ENCODE measurements at places on chromosomes 7 and 10.

- DNase-seq = no peak
These were observed 93.3 kb downstream of the MGMT start for GRCh38 chr10:129560361-129560760.

- no peak for DNase-seq
These were observed 627.9 kb downstream of the PARD3 start for GRCh38 chr10:34187201-34187600.

- no peak for DNase-seq
These were observed 15.8 kb downstream of the MACC1 start for GRCh38 chr7:20201380-20201779.

GRCh38 chr10:23088609-23089008, 6.8 kb upstream of the MSRB2 start:
- DNase-seq = no peak

DNA sequence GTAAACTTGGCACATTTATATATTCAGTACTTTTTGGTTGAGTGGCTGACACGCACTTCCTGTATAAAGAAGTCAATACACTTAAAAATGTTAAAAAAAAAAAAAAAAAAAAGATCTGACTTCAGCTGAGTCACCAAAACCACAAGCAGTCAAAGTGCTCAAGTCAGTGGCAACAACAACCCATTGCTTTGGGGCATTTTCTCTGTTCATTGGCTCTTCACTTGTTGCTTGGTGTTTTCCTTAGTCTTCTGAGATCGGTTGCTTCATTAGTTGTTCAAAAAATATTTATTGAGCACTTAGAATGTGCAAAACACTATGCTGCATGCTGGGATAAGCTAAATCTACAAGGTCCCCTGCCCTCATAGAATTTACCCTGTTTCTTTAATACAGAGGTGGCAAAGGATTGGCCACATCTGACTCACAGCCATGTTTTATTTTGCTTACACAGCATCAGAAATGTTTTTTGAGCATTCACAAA, 63.7 kb downstream of the ZNRF2 start:
- DNase-seq = peak; percentile 43

- DNase-seq = no peak
These were observed 34.0 kb downstream of the MINDY4 start for GRCh38 chr7:30805081-30805691.

- no peak for DNase-seq
These were observed 275.7 kb downstream of the GPR37 start for GRCh38 chr7:124489925-124490324.

DNA sequence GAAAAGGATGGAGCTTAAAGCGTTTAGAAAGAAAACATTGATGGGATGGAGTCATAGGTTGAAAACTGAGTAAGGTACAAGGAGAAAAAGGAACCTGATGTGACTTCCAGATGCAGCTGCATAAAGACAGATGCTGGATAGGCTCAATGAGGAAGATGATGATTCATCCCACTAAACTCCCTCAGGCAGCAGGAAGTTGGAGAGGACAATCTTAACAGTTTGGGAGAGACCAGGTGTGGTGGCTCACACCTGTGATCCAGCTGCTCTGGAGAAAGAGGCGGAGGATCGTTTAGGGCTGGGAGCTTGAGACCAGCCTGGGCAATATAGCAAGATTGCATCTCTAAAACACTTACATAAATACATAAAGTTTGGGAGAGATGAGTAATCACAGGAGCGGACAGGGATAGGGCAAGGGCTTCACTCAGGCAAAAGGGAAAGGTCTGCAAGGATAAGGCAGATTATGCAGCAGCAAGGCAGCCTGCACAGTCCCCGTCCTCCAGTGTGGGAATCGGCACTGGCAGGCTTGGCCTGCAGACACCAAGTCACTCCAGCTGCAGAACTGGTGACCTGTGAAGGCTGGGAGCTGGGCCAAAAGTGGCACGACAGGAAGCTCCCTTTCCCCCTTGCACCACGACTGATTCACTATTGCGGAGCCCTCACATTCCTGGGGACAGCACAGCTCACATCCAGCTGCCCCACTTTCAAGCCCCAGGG, 438.5 kb downstream of the GRID1 start:
- no peak for DNase-seq

- peak; percentile 56 for DNase-seq
These were observed 9.7 kb downstream of the ATP6V0E2 start for GRCh38 chr7:149883452-149883861.

- no peak for DNase-seq
These were observed 3.6 kb downstream of the PRSS37 start for GRCh38 chr7:141837683-141838082.

- no peak for DNase-seq
These were observed 54.7 kb upstream of the SYPL1 start for GRCh38 chr7:106166651-106167342.

- no peak for DNase-seq
These were observed 175.2 kb upstream of the KCND2 start for GRCh38 chr7:120097774-120098173.

DNA sequence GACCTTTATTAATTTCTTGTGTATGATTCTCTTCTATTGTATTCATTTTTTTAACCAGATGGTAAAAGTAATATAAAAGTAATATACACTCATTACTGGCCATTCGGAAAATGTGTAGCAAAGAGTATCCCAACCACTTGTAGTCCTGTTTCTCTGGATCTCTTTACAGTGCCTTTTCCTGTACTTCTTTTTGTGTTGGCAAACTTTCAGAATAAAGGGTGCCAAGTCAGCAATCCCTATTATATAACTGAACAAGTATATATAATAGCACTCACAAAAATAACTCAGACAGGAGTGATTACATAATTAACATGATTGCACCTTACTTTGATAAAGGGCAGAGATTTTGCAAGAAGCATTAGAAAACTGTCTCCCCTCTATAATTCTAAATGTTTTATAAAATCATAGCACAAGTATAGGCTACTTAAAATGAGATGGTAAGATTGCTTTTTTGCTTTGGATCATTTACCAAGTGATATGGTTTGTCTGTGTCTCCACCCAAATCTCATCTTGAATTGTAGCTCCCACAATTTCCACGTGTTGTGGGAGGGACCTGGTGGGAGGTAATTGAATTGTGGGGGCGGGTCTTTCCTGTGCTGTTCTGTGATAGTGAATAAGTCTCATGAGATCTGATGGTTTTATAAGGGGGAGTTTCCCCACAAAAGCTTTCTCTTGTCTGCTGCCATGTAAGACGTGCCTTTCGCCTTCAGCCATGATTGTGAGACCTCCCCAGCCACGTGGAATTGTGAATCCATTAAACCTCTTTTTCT, 41.5 kb upstream of the EPC1 start:
- no peak for DNase-seq

GRCh38 chr7:56570968-56571367, 454.8 kb upstream of the NUPR2 start:
- DNase-seq = no peak

GRCh38 chr7:35258125-35258867, 4.4 kb upstream of the TBX20 start:
- no peak for DNase-seq

DNA sequence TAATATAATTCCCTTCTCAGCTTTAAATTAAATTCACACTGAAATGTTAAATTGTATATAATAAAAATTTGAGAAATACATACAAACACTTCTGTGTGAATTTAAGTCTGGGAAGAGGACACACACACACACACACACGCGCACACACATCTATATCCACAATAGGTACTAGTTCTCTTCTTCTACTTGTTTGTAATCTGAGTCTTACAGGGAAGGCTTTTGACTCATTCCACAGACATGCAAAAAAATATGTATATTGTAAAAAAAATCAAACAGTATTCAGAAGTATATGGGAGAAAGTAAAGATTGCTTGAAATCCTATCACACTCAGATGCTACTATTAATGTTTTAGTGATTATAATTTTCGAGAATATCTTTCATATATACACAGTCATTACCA, 276.2 kb downstream of the MDFIC start:
- no peak for DNase-seq

- DNase-seq = peak; percentile 14
These were observed 9.4 kb downstream of the HNRNPF start for GRCh38 chr10:43399320-43400310.

- no peak for DNase-seq
These were observed 9.0 kb downstream of the FAM204A start for GRCh38 chr10:118332948-118333710.

- peak; percentile 72 for DNase-seq
These were observed 7.5 kb upstream of the SH2D4B start for GRCh38 chr10:80530251-80530650.

- DNase-seq = peak; percentile 76
These were observed 3.0 kb downstream of the IKZF1 start for GRCh38 chr7:50307368-50308032.

- no peak for DNase-seq
These were observed 229.1 kb downstream of the PLXNA4 start for GRCh38 chr7:132347123-132347522.

DNA sequence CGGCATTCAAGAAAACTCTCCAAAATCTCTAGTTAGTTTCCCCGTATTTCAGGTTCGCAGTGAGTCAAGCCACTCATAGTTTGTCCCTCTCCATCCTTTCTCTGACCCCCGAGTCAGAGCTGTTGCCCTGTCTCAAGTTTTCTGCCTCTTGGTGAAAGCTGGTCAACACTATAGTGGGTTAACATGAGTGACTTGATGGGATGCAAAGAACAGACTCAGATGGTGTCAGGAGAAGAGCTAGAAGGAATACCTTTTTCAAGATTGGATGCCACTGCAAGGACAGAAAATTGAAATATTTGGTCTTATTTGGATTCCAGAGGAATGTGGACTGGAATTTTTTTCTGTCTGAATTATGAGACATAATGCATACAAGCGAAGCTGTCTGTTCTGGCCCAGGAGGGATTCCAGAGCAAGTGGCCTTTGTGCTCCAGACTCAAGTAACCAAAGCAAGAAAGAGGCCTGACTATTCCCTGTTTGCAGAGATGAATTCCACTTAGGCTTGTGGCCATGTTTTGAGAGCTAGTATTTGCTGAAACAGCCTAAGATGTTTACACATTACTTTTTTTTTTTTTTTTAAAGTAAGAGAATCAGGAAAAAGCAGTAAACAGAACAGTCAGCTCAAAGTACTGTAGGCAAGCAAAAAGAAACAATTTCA, 67.4 kb downstream of the VWC2 start:
- DNase-seq = no peak

DNA sequence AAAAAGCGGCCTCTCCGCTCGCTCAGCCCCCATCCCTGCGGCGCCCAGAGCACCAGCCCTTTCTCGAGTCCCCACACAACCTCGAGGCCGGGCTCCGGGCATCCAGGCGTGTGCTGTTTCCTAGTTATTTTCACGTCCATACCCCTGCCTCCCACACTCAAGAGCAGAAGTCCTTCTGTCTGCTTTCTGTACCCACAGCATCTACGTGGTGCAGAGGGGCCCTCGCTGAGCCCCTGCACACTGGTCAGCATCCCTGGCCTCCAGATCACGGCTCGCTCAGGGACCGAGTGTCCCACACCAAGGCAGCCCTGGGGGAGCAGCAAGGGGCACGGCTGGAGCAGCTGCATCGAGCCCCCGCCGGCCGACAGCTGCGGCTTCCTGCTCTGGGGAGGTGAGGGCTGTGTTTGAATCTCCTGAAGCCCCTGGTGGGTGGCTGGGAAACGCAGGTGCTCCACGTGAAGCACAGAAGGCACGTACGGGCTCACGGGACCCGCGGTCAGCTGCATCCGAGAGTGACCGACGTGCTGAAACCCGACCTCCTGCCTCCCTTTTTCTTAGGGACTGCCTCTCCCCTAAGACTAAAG, 333.1 kb downstream of the DNAJB6 start:
- DNase-seq = no peak

- no peak for DNase-seq
These were observed at the start of gene PLXNA4 for GRCh38 chr7:132575982-132576720. Gene PLXNA4, minus strand, starts transcription at chr7:132576470. Its CDS starts 67,777 bp downstream, at chr7:132508693.

- no peak for DNase-seq
These were observed 15.5 kb downstream of the DENND10 start for GRCh38 chr10:119119400-119119799.

- DNase-seq = no peak
These were observed 65.5 kb downstream of the PYROXD2 start for GRCh38 chr10:98349508-98349922.

GRCh38 chr7:17340655-17341054, 42.2 kb downstream of the AHR start:
- DNase-seq = no peak

GRCh38 chr10:102111276-102111675, 8.9 kb downstream of the LDB1 start:
- no peak for DNase-seq

DNA sequence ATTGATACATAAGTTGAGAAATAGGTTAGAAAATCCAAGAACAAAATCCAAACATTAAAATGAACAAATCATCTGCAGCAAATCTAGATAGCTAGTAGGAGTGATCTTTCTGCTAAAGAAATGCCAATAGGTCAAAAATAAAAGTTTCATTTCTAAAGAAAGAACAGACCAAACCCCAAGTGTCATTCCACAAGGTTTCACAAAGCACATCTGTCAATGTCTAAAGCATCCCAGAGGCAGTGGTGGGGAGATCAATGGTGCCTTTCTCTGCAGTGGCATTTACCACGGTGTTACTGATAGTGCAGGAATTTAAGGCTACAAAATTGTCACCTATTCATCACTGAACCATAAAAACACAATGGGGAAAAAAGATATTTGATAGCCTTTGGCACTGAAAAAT, 147.9 kb downstream of the PARD3 start:
- no peak for DNase-seq

GRCh38 chr10:16902606-16903005, 85.4 kb upstream of the RSU1 start:
- DNase-seq = peak; percentile 16

GRCh38 chr7:136956232-136956631, 87.8 kb downstream of the CHRM2 start:
- no peak for DNase-seq

DNA sequence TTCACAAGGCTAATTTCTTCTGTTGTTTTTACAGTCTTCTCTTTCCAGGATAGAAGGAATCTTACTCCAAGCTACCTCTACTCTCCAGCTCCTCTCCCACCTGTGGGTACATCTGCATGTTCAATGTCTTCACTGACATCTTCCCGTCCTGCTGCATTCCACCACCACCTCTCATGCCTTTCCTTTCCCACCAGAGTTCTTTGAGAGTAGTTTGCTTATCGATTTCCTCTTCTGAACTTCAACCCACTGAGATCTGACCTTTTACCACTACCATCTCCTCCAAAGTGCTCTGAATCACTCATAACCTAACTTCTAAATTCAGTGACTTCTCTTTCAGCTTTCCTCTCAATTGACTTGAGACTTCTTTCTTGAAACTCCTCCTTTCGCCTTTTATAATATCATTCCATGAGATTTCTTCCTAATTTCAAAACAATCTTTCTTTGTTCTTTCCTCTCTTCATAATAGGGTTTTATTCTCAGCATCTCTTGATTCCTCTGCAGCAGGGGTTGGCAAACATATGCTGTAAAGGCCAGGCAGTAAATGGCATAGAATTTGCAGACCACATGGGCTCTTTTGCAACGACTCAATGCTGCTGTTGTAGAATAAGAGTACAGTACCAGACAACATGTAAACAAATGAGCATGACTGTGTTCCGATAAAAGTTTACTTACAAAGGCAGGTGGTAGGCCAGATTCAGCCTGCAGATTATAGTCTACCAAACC, 22.1 kb downstream of the ACSL5 start:
- no peak for DNase-seq

DNA sequence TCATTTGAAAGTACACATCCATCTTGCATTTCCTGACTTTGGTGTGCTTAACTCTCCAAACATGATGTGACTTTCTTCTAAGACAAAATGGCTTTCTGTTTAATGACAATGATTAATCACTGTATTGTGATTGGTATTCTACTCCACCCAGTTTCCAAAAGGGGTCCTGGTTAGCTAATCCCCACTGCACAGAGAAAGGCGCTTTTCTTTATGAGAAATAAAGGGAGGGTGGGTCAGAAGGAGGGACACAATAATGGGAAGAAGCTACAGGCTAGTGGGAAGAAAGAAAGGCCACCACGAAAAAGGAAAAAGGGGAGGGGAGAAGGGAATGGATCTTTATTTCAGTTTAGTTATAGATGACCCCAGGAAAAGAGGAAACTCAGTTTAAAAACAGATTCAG, 69.2 kb downstream of the PRTFDC1 start:
- no peak for DNase-seq
